ENCODE measurements at places on chromosomes 4 and X.

DNA sequence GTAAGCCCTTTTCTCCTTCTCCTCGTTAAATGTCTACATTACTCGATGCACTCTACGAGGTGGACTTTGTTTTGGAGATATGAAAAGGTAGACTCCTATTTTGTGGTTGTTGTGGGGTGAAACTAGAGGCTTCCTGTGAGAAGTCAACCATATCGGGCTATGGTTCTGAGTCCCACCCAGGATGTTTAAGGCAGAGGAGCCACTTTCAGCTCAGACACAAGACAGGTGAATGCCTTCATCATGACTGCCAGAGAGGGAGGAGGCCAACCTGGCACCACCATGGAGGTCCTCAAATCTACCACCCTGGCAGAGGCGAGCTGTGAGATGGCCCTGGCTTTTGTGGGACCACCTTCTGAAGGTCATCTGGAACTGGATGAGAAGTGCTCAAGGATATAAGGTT is 154.4 kb upstream of the KLF3 start:
- no peak for DNase-seq

DNA sequence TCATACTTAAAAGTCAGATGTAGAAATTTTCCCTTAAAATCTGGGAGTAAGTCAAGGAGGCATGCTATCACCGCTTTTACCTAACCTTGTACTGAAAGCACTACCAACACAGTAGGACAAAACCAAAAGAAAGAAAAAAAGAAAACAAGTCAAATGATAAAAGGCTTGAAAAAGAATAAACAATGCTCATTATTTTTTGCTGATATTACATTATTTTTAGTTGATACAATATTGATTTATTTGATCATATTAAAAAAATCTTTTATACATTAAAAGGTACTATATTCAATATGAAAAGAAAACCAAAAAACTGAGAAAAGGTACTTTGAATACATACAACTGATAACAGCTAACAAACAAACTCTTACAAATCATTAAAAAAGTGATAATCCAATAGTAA is 164.3 kb downstream of the FAM13A start:
- DNase-seq: no peak

- no peak for DNase-seq
These were observed 54.6 kb upstream of the HHIP start for GRCh38 chr4:144591401-144591800.

DNA sequence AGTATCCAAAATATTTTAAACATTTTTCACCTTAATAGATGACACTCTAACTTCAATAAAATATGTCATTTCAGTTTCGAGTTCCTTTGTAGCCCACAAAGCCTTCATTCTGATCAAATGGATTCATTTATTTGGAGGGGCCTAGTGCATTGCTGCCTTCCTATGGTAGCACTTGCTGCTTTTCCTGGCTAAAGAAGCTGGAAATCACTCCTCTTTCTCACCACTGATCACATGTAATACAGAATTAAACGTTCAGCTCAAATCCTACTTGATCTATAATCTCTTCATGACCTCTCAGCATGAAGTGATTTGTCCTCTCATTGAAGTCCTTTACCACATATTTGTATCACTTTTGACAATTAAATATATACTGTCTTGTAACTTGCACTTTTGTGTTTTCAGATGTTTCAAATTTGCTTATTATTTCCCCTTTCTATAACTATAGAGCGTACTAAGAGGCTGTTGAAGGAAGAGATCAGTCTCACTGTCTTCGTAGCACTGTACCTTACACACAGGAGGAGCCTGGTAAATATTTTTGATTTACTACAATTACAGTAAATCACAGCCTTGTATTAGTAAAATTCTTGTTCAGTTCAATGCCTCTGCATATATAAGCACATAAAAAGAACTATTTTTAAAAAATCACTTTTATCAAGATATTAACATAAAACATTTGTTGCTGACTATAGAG is 555 bp downstream of the CFI start:
- no peak for DNase-seq

- DNase-seq: no peak
These were observed 302.4 kb downstream of the TEX13A start for GRCh38 chrX:104918122-104918521.

GRCh38 chrX:73916931-73917667 is 354.1 kb downstream of the CHIC1 start:
- no peak for DNase-seq

DNA sequence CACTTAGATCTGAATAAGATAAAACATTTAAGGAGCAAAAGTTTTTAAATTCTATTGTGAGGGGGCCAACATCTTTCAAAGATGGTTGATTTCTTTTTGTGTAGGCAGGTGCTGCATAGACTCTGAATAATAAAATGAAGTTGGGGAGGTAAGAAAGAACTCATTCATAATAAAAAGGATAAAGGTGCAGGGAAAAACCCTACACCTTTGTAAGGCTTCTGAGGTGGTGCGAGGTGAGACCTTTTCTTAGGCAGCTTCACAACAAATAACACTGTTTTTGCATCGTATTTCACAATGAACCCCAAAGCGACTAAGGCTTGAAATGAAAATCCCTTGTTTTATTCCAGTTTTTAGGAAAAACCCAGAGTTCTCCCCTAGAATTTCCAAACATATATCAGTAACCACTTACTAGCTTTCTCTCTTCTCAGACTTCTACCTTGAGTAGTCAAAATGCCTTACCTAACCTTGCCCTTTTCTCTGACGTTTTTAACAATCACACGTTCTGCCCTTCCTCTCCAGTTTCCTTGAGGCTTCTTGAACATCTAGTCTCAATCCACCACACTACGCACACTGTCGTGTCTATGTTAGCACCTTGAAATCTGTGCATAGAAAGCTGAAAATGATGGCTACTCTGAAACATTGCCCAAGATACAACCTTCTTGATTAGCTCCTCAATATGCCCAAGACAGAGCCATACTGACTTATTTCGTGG is 30.2 kb downstream of the MAML3 start:
- no peak for DNase-seq

DNA sequence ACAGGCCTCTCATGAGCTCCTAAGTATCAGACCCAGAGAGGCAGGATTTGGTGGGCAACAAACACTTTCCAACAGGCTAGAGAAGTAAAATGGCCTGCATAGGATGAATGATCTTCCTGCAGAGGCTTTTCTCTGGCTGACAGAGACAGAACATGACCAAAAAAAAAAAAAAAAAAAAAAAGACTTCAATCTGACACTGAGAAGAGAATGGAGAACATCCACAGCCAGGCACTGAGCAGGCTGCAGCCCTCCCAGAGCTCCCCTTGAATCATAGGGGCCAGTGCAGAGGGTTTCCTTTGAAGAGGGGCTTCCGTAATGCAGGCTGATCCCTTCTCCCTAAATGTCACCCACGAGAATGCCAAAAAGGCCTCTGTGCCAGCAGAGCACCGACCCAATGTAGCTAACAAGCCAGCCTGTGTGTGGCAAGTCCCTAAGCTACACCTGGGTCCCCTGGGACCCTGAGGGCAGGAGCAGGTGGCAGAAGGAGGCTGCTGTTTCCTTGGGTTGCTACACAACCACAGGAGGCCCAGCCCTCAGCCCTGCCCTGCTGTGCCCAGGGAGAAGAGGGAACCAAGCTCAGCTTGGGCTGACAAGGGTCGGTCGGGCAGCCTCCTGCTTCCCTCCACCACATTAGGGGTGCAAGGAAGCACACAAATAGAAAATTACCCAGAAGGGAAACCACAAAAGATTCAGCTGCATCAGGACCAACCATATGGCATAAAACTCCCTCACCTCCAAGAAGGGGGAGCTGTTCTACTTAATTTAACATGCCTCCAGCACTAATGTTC is 55.6 kb downstream of the MAP7D2 start:
- DNase-seq: no peak
